ENCODE measurements at places on chromosomes 1 and 21.

DNA sequence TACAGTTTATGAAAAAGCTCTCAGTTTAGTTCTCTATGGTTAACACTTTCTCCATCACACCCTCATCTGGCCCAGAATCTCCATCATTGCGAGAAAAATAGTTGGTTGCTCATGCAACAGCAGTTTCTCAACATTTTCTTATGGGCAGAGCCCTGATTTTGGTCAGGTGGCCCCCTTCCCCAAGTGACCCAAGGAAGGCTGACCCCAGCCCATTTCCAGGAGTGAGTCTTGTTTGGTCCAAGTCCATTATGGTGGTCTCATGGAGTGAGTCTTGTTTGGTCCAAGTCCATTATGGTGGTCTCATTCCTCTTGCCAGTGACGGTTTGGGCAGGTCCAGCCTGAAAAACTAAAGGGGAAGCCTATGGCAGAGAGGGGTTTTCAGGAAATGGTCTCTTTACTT lies 1.5 kb upstream of the TRIM62 start:
- DNase-seq = no peak

GRCh38 chr1:89425056-89425455 lies 61.2 kb downstream of the GBP6 start:
- DNase-seq = no peak

GRCh38 chr1:4213366-4213973 lies 313.4 kb upstream of the C1orf174 start:
- no peak for DNase-seq

DNA sequence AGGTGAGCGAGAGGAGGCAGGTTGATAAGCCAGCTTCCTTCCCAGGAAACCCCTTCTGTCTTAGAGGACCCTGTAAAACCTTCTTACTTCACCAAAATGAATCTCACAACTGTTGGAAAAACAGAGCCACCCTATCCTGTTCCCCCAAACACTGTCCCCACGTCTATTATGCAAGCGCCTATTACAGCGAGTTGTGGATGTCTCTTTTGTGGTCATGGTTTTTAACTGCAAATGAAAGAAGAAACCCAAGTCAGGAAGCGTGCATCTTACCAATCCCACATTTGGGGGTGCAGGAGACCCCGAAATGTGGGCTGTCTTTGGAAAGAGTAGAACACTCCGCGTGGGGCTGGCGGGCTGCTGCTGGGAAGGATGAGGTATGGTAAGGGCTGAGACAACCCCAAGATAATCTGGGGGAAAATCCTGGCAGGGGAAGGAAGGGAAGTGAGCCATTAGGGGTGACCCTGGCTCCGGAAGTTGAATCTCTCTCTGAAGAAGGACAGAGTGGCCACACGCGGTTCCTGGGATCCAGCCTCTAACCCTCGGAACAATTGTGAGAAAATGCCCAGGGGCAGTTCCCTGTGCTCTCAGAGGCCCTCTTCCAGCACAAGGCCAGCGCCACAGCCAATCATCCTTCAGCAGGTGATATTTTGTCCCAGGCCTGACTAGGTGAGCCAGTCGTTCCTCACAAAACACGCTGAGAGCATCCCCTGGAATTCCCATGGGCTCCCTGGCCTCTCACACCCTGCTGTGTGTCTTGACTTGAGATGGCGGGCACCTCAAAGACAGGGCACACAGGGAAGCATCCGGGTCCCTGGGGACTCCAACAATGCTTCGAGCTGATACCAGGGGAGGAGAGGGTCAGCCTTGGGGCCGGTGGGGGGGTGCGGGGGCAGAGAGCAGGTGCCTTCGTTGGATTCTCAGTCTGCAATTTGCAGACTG lies 168.5 kb upstream of the IRF2BP2 start:
- peak; percentile 31 for DNase-seq

DNA sequence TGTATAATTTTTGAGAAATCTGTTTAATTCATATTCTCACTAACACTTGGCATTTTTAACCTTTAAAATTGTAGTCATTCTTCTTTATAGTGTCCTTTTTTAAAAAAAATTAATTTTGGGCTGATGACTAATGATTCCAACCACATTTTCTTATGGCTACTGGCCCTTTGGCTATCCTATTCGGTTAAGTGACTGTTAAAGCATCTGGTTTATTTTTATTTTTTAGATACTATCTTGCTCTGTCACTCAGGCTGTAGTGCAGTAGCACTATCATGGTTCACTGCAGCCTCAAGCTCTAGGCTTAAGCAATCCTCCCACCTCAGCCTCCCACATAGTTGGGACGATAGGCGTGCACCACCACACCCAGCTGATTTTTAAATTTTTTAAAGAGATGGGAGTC lies 723.2 kb upstream of the CXADR start:
- no peak for DNase-seq

DNA sequence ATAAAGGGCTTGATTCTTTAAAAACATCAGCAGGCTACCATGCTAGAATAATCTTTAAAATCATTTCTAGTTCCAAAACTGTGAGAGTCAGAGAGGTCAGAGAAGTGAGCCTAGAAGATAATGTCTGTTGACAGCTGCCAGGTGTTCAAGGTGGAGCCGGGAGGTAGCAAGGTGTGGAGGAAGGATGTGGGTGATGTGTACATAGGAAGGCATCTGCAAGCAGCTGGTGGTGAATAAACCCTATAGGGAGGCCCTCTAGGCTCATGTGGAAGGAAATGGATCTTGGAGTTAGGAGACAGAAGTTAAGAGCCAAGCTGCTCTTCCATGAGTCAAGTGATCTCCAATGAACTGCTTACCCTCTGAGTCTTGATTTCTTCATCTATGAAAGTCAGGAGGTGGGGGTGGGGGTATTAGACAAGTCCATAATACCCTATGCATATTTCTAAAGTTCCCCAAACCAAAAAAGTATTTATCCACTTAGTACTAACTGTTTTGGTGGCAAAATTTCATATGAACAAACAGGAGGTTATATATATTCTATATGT lies 266.3 kb downstream of the RHOU start:
- DNase-seq = no peak

- DNase-seq = no peak
Measured at GRCh38 chr1:199723250-199723956, 304.1 kb upstream of the NR5A2 start.

DNA sequence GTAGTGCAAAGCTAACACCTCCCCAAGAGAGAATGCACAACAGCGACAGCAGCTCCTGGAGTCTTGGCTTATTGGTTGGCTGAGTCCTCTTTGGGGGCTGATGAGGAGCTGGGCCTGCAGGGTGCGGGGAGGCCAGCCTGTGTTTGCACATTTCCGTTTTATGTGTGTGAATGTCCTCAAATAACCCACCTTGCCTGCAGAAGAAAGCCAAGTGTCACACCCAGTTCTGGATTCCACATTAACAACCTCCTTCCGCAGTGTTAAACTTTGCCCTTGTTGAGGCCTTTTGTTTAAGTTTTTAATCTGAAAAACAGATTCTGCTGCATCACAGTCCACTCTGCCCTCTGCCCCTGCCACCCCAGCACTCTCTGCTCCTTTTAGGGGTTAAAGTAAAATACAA lies 274.5 kb downstream of the TM2D1 start:
- no peak for DNase-seq

DNA sequence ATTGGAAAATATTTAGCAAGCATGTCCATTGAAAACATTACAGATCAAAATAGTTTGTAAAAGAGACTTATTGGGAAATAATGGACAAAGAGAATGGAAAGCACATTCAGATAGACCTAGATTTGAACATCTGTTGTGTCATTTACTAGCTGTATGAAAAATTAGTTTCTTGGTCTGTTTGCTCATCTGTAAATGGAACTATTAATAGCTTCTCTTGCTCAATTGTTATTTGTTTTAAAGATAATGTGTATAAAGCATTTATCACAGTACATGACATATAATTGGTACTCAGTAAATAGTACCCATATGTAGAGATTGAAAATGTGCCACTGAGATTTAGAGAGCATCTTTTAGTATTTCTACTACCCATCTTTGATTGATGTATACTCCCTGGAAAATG lies 25.9 kb downstream of the RPAP2 start:
- DNase-seq = no peak

GRCh38 chr1:48242141-48242736 lies 19.7 kb downstream of the SLC5A9 start:
- DNase-seq = no peak

GRCh38 chr1:208393826-208394225 lies 149.6 kb upstream of the PLXNA2 start:
- DNase-seq = no peak

DNA sequence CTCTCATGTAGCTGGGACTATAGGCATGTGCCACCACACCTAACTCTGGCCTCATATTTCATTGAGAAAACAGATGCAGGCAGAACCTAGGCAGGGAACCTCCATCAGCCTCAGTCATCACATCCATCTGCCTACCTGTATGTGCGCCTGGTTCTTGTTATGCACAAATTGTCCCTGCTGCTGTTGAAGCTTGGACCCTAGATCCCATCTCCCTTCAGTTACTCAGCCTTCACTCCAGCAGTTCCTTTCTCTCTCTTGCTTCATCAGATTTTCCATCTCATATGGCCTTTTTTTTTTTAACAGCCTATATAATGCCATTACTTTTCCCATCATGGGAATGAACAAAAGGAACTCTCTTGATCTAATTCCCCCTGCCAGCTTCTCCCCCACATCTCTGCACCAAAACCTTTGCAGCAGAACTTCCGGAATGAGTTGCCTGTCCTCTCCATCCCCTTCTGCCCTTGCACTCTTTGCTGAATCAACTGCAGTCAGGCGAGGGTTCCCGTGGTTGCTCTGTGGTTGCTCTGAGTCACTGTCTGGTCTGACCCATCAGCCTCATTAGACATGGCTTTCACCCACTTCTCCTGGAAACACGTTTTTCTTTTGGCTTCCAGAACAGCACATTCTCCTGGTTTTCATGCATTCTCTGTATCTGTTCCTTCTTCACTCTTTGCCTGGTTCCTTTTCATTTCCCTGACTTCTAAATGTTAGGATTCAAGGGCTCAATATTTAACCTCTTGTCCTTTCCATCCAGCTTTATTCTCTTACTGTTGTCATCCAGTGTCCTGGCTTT lies 41.5 kb downstream of the UBE4B start:
- DNase-seq = peak; percentile 71

- no peak for DNase-seq
Measured at GRCh38 chr1:210233495-210234328, 1.1 kb downstream of the SERTAD4 start.

DNA sequence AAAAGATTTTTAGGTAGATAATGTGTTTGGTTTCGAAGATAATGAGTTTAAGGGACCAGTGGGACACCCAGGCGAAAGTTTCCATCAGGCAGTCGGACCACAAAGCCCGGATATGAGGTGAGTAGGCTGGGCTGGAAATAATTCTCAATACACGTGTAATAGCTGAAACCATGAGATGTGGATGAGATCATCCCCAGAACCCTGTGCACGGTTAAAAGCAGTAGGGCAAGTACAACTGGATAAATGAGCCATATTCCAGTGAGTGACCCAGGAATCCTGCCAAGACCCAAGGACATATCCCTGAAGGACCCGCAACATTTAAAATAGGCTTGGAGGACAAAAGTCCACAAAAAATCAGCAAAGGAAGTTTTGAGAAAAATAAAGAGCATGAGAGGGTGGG lies 21.5 kb upstream of the NHLH2 start:
- no peak for DNase-seq

- no peak for DNase-seq
Measured at GRCh38 chr1:235885655-235886262, 19.1 kb upstream of the LYST start.

DNA sequence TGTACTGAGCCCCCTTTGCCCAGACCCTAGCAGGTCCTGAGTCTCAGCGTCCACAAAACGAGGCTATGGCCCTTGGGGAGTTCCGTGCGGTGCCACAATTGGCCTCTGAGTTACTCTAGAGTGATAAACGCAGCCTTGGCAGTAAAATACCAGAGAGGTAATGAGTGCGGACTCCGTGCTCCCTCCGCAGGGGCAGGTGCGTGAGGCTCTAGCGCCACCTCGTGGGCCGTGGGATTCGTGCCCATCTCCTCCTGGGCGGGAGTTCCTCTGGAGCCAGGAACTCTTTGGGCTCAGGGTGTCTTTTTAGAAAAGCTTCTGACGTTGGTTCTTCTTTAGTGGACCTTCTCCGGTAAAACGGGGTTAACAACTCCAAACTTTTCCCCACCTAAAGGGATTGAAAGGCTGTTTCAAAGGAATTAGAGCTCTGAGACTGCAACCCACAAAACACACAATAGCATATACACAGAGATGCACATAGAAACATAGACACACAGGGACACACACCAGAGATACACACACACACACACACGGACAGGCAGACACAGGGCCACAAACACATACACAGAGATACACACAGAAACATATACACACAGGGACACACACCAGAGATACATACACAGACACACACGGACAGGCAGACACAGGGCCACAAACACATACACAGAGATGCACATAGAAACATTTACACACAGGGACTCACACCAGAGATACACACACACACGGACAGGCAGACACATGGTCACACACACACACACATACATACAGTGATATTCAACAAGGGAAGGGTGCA lies 99.4 kb downstream of the KCNJ15 start:
- peak; percentile 80 for DNase-seq

DNA sequence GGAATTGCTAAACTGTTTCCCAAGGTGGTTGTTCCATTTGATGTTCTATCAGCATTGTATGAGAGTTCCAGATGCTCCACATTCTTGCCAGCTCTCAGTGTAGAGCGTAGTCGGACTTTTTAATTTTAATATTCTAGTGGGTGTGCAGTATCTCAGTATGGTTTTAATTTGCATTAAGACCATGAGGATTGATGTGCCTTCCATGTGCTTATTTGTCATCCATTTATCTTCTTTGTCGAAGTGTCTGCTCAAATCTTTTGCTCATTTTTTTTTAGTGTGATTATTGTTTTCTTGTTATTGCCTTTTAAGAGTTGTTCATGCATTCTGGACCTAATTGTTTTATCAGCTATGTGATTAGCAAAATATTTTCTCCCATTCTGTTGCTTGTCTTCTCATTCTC lies 13.8 kb upstream of the GUCA2B start:
- no peak for DNase-seq

DNA sequence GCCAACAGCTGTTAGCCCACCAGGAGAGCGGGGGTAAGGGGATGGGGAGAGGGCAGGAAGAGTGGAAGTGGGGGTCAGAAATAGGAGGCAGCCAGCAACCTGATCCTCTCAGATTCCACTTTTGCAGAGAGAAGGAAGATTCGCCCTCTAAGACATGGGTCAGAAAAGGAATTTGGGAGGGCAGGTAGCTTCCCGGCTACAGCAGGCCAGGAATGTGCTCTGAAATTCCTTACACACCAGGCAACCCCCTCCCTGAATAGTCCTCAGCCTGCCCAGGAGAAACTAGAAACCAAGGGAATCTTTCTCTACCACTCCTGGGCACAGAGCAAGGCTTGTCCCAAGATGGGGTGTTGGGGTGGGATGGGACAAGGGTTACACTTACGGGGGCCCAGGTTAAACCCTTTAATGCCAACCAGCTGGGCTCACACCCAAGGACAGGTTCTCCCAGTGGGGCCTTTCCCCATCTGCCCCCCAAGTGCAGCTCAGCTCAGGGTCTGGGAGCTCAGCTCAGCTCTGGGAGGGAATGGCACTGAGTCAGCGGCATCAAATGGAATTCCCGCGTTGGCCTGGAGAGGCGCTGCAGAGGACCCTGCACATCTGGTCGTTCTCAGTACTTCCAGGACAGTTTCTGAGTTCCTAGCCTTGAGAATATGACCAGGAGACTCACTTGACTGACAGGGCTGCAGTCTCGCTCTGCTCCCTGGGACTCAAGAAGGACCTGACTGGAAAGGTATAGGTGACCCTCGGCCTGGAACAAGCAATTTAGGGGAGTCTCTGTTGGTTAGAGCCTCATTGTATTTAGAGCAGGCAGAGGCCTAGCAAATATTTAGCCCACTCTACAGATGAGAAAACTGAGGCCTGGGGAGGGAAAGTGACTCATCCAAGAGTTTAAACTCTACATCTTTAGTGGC lies 761 bp downstream of the TNNT2 start:
- peak; percentile 10 for DNase-seq

All from erythroblast (primary cell).